ENCODE measurements at places on chromosomes 2 and 18. TPM values are rescaled to one million over a fixed set of nuclear protein-coding genes. Genes with fewer than 3 reads are reported as not detected.

FAM98A gene
- total RNA-seq: 13.3 TPM

QPCT gene
- 0.19 TPM for total RNA-seq

CXCR4 gene
- 32.6 TPM for total RNA-seq

IL37 gene
- total RNA-seq: not detected

MEP1B gene
- total RNA-seq: not detected

DNA sequence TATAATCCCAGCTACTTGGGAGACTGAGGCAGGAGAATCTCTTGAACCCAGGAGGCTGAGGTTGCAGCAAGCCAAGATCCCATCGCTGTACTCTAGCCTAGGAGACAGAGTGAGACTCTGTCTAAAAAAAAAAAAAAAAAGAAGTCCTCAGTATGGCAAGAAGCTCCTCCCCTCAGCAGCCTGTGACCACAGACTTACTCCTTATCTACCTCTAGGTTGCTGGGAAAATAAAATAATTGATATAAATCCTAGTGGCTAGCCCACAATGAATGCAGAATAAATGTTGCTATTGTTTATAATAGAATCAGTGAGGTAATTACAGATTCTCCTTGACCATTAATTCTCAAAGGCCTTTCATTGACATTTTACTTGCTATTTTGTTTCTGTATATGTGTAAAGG lies 70.6 kb downstream of the IRS1 start:
- no peak for DNase-seq

- DNase-seq: peak; percentile 13
Measured at GRCh38 chr18:46484971-46485370, 172.0 kb downstream of the LOXHD1 start.

GRCh38 chr2:17958466-17959092 lies 80.1 kb downstream of the KCNS3 start:
- DNase-seq: no peak

DNA sequence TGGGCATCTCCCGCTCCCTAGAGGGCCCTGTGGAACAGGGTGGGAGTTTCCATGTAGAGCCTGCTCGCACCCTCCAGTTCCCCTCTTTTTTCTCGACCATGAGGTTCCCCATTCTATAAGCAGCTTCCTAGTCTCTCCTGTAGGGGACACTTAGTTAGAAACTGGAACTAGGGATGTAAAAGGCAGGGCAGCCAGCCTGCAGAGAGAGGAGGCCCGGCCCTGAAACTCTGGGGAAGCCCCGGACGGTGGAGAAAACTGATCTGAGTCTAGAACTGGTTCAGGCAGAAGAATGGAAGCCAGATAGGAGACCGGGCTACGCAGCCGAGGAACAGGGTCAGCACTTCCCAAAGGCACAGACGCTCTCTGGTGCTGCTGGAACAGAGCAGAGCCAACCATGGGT lies 51.6 kb upstream of the ATG16L1 start:
- DNase-seq: no peak

DNA sequence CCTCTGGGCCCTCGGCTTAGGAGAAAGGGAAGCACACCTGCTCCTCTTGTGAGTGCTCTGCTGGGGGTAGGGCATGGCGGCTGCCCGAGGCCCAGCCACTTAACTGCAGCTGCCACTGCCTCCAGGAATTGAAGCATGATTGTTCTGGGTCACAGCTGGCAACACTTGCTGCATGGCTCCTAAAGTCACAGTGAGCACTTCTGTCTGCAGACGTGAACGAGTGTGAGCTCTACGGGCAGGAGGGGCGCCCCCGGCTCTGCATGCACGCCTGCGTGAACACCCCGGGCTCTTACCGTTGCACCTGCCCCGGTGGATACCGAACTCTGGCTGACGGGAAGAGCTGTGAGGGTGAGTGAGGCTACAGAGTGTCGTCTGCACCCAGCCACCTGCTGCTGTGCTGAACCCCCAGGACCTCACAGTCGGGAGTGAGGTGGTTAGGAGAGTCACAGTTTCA lies 44.4 kb downstream of the FBLN7 start:
- DNase-seq: peak; percentile 40

DNA sequence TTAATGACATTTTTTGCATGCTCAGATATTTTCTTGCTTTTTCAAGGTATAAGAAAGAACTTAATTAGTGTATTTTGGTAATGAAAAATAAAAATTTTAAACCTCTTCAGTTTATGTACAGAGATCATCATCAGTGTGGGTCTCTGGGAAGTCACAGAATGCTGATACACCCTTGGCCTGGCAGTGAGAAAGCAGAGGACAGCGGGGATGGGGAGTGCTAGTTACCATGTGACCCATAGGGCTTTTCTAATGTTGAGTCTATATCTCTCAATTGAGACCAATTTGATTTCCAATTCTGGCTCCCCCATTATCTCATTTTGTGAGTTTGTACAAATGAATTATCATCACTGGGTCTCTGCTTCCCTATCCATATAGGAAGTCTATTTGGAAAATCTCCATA lies 305.7 kb downstream of the CYRIA start:
- DNase-seq: no peak

DNA sequence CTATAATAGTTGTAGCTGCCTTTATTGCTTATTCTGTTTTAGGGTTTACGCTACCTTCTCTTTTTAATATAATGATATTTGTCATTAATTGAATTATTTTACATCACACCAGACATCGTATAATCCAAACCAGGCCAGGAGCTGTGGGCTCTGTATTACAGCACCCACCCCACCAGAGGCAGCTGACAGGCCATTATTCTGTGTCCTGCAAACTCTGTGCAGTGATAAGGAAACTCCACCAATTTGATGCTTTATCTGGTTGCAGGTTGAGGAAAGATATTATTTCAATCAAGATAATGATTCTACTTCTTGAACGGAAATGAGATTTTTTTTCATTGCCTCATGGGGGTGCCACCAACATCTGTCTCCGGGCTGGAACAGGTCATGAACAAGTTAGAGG lies 227.3 kb downstream of the ZBTB7C start:
- DNase-seq: no peak

DNA sequence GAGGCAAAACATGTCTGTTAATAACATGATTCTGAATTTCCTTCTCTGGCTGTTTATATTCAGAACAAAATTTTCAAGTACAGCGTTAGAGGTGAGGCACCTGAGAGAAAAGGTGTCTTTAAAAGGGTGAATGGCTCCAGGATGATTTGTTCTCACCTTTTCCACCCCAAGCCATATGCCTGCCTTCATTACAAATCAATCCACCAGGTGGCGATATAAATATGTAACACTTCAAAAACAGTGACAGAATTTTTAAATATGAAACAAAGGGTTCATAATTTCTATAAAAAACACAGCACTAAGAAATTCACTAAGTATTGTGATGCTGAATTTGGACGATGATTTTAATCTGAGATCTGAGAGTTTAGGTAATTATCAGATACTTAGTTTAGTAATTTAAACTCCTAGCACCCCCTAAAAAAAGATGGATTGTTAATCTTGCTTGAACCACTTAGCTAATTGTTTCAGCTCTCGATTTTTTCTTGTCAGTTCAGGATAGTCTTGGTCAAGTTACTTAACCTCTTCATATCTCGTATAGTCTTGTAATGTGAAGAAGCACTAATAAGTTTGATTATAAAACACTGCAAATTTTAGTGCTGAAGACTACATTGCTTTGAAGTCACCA lies 528.8 kb downstream of the CPS1 start:
- DNase-seq: peak; percentile 57

GRCh38 chr2:70300771-70301343 lies 1.0 kb downstream of the FAM136A start:
- no peak for DNase-seq

DNA sequence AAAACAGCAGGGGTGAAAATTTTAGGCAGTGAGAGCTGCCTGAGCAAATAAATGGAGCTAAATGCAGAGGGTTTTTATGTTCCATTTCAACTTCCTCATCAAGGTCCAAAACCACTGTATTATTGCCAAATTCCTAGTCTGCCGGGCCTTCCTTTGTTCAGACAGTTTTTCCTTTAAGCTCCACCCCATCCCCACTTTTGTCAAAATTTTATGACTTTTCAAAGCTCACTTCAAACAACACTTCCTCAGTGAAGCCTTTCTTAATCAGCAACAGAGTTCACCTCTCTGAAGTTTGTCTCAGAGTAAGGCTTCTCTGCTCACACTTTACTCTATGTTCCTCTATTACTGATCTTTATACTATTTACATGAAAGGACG lies 81.3 kb downstream of the CERKL start:
- no peak for DNase-seq

DNA sequence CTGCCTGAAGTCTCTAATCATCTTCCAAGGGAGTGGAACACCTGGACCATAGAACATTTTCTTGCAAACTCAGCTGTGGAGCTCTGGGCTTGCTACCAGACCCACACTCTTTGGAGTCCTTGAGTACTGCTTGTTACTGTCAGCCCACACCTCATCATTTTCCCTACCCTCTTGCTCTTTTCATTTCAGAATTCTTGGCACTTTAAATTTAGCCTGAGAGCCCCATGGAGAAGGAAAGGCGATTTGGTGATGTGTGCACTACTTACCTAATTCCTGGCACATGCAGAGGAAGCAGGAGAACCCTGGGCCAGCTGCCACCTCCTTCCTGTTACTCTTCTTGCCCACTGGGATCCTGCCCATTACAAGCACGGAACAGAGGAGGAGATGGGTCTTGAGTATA lies 31.7 kb downstream of the TMEM178A start:
- no peak for DNase-seq
